Hematopoietic multipotent progenitor cell (in vitro differentiated cells): ENCODE measurements at places on chromosomes 7 and 10.

DNA sequence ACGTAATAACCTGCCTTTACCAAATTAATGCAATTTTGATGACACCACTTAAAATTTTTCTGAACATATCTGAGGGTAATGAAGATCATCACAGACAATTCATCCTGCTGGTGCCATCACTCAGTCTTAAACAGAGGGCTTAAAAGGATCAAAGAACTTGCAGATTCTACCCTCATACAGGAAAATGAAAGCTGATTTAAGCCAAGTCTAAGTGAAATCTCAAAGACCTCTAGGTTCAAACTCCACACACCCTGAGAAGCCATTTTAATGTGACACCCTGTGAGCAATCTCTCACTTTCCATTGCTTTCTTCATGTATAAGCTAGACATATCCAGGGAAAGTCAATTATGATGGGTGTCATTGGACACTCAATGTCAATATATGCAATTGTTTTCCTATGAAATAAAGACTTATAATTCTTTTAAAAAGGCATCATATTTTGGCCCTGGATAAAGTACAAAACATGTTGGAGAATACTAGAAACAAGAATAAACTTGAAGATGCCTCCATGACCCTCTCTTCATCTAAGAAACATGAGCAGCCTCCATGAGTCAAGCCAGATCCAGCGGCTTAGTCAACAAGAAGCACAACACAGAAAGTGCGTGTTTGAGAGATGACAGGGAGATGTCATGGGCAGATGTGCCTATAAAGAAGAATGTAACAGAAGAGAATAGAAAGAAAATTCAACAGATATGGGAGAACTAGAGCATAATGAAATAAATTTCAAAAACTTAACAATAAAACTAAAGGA, 291.9 kb downstream of the PARD3 start:
- DNase-seq = no peak

- no peak for DNase-seq
Observed at GRCh38 chr7:53306846-53307245, 271.4 kb downstream of the POM121L12 start.

GRCh38 chr7:70699271-70699670, 432.7 kb upstream of the GALNT17 start:
- no peak for DNase-seq

- DNase-seq = no peak
Observed at GRCh38 chr7:124722292-124722691, 43.3 kb downstream of the GPR37 start.

DNA sequence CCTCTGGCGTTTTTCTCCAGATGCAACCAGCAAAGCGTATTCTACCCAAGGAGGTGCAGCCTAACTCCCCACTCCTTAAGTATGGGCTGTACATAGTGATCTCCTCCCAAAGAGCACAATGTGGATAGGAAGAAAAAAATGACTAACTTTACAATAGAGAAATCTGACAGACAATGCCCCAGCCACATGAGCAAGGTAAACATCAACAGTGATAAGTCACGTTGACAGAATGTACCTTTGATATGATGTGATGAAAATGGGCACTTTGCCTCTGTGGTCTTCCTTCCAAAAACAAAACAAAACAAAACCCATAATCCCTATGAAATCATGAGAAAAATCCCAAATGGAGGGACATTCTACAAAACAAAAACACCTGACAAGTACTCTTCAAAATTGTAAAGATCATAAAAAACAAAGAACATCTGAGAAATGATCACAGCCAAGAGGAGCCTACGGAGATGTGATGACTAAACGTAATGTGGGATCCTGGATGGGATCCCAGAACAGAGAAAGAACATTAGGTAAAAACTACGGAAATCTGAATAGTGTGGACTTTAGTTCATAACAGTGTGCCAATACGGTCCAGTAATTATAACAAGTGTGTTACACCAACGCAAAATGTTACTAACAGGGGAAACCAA, 50.6 kb downstream of the ABLIM1 start:
- DNase-seq = no peak
